Psoas muscle (tissue), 8 donors: ENCODE measurements at places on chromosomes 13 and 19.

DNA sequence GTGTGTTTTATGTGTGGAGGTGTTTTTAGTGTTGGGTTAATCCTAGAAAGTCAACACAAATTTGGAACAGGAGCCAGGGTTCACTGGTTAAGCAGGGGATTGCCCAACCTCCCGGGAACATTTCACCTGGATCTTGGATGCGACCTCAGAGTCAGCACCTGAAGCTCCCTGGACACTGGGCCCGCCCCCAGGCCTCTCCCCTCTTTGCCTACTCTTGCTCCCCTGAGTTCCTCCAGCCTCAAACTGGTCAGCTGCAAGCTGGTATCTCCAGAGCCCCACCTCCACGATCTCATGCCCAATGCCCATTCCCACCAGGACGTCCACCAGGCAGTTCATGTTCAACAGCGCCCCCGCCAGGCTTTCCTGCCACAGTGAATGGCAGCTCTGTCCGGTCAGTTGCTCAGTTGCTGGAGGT is 9.7 kb downstream of the HSD17B14 start:
- DNase-seq, result no peak

GRCh38 chr13:33331962-33332361 is 46.4 kb upstream of the STARD13 start:
- no peak for DNase-seq

GRCh38 chr13:43260999-43261398 is 237.6 kb downstream of the DNAJC15 start:
- DNase-seq, result no peak

GRCh38 chr19:47550129-47550528 is 22.8 kb downstream of the ZNF541 start:
- no peak for DNase-seq

- no peak for DNase-seq
These were observed 65.3 kb upstream of the RNF113B start for GRCh38 chr13:98242403-98242802.

- no peak for DNase-seq
These were observed 62.5 kb downstream of the MCF2L start for GRCh38 chr13:113031465-113031864.

DNA sequence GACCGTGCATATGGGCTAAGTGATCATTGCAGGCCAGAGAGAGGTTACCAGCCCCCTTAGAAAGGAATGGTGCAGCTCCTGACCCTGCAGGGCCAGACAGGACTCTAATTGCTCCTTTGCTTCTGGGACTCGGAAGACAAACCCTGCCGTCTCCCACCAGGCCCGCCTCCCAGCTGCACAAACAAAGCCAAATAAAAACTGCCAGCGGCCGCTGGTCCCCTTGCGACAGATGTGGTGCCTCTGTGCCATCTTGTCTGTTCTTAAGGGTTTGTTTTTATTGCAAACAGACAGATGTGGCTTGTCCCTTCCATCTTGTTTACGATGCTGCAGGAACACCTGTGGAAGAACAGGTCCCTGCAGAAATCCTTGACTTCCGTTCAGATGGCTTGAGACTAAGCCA is 434.4 kb upstream of the TSHZ3 start:
- DNase-seq, result no peak

DNA sequence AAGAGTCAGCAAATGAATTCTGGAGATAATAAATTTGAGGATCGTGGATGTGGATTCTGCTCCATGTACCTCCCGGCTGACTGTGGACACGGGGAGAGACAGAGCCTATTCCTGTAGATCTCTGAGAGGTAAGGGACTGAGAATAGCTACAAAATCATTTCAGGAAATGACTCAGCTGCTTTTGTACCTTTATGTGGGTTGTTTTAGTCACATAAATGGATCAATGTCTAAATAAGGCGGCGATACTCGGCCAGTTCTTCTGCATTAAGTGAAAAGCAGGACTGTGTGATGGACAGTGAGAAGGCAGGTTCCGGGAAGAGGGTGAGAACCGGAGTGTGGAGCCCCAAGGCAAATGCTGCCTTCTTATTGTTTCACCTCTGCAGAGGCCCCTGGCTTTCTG is 128.1 kb downstream of the EFNB2 start:
- DNase-seq, result no peak

DNA sequence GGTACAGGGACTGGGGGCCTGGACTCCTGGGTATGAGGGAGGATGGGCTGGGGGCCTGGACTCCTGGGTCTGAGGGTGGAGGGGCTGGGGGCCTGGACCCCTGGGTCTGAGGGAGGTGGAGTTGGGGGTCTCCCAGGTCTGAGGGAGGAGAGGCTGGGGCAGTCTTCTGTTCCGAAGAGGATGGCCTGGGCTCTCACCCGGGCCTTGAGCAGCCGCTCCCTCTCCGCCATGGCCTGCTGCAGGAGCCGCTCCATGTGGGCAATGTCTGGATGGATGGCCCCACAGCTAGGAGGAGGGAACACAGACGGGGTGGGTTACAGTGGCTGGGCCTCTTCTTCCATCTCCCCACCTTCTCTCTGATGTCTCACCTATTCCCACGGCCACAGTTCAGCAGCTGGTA is 18.1 kb downstream of the PHLDB3 start:
- no peak for DNase-seq

GRCh38 chr19:43028866-43029265 is 2.6 kb upstream of the PSG11 start:
- no peak for DNase-seq

DNA sequence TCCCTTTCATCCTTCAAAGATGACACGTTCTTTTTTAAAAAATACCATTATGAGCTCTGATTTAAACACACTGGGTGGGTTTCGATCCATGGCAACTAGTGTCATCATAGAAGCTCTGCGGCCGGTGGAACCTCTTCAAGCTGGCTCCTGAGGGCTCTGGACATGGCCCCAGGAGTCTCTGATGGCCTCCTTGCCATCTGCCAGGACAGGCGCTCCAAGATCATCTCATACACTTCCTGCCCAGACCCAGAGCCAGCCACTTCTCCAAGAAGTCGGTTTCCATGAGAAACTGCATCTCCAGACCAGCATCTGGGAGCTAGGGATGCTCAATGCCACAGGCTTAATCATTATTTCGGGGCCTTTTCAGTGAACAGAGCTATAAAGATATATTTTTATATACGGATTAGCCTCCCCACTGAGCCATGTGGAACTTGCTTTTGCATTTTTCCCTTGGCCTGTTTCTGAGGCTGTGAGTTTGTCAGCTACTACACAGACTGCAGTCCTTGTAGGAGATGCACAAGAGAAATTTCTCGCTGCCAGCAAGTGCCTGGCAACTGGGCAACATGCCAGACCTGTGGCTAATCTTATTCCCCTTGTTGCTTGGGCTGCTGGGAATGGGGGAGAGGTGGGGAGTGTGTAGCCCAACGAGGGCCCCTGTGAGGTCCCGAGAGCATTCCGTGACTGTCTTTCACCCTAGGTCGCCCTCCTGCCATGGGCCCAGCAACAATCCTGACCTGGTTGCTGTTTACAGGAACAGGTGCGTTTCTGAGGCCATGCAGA is 15.9 kb downstream of the SUGP1 start:
- no peak for DNase-seq

DNA sequence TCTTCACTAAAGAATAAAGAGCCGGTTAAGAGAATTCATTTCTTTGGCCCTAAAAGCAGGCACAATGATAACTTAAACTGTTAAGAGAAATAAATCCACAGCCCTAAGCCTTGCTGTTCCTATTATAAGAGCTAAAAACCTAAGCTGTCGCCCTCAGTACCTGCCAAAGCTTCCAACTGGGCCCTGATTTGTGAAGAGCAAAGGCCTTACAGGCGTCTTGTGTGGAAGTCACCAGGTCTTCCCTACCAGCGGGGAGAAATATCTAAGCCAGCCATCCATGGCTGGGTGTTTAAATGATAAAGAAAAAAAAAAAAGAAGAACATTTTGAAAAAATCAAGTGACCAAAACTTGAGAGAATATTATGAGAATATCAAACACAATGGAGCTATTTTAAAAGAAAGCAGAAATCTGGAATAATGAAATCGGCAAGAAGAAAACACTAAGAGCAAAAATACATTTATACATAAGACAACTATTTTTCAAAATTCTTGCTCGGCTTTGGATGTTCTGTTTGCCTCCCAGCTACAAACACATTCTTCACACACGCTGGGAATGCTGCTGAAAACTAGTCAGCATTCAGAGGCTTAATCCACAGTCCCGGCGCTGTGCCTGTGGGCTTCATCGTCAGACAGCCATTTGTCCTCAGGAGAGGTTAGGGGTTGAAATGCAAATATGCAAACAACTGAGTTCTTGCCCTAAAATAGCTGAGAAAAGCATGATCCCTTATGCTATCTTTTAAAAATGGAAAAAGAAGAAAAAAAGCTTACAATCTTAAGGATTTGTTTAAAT is 89.8 kb upstream of the LSM14A start:
- no peak for DNase-seq
